NCI-H1930 (cell line): ENCODE measurements at places on chromosomes 12 and 14.
A peak's percentile ranks its signal among the peaks of the same experiment; 100 is the strongest.

- DNase-seq, result no peak
Measured at GRCh38 chr12:114213055-114213581, 192.8 kb downstream of the TBX5 start.

GRCh38 chr12:130041983-130042812 is 120.1 kb upstream of the FZD10 start:
- peak; percentile 70 for DNase-seq

DNA sequence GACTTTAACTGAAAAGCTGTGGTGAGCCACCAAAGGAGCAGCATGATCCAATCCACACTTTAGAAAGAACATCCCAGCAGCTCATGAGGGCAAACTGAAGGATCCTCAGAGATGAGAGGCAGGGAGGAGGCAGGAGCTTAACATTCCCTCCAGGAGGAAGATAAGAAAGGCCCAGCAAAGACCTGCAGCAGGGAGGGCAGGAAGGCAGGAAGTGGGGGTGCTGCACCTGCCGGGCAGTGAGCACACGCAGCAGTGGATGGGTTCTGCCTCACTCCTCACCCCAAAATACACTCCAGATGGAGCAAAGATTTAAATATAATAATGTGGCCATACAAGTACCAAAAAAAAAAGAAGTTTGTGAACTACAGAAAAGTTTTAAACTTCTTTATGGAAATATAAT is 48.4 kb downstream of the GCH1 start:
- DNase-seq, result no peak

- DNase-seq, result no peak
Measured at GRCh38 chr12:111942557-111942956, 70.4 kb downstream of the TMEM116 start.
